ENCODE measurements at places on chromosomes 13 and 19.

DNA sequence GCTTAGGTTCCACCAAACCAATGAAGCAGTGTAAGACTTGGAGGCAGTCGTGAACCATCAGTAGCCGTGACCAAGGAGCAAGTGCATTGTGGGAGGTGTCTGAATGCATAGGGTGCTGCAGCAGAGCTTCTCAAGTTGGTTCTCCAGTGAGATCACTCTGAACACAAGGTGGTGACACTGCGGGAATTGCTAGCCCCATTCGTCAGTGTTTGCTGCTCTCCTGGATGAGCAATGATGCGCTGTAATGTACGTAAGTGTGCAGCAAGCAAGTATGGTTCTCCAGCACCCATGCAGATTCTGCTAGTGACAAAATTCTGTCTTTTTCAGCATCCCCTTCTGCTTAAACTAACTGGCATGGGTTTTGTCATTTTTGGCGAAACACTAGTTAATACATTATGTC, 97.6 kb upstream of the HTR2A start:
- DNase-seq: no peak

- no peak for DNase-seq
Measured at GRCh38 chr13:92657565-92657964, 569.0 kb upstream of the GPC6 start.

DNA sequence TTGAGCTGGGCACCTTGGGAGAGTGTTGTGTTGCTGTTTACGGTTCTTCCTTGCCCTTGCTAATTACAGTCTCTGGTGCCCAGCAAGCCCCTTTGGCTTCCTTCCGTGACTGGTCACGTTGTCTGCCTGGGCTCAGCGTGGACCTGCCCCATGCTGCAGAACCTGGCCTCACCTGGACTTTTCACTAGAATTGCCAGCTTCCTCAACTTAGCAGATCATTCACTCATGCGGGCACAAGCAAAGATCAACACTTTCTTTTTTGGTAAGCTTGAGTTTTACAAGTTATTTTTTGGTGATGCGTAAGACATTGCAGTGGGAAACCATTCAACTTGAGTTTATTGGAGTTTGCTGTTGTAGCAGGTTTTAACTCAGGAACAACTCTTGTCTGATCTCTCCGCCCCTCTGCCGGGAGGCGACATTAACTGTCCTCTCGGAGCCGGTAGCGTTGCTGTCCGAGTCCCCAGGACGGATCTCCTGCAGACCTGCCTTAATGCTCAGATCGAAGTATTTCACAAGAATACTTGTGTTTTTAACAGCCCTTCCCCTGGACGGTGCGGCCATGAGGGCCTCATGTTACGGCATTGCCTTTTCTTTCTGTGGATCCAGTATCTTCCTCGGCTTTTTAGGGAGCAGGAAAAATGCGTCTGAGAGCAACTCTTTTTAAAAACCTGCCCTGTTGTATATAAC, 15.7 kb upstream of the TEX29 start:
- DNase-seq: no peak

GRCh38 chr19:49513746-49514118, 1.3 kb downstream of the FCGRT start:
- no peak for DNase-seq

- peak; percentile 44 for DNase-seq
Measured at GRCh38 chr13:51614350-51614786, 30.1 kb downstream of the WDFY2 start.

- DNase-seq: no peak
Measured at GRCh38 chr13:112733661-112734379, 44.0 kb downstream of the ATP11A start.
